Fibroblast of skin of right quadriceps (primary cell): ENCODE measurements at places on chromosomes 4 and X.
A peak's percentile ranks its signal among the peaks of the same experiment; 100 is the strongest.

- no peak for DNase-seq
Observed at GRCh38 chrX:39969819-39970504, 127.8 kb downstream of the BCOR start.

GRCh38 chrX:143571521-143571920 is 54.2 kb upstream of the SPANXN3 start:
- DNase-seq, result no peak

- peak; percentile 31 for DNase-seq
Observed at GRCh38 chr4:8706216-8707044, 113.9 kb downstream of the CPZ start.

GRCh38 chrX:40871385-40872082 is 136.2 kb upstream of the MED14 start:
- peak; percentile 41 for DNase-seq

DNA sequence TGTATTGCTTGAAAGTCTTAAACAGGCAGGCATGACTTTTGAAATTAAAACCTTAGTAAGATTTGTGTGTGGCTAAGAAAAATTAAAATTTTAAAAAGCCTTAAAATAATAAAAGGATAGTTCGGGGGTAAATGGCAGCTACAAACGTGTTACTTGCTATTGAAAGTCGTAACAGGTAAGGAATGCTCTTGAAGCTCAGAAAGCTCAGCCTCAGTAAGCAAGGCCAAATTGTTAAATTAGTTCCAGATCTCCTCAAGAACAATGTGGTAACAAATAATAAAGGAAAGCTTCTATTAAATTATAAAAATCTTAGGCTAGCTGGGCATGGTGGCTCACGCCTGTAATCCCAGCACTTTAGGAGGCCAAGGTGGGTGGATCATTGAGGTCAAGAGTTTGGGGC is 25.5 kb downstream of the PRMT9 start:
- DNase-seq, result no peak

DNA sequence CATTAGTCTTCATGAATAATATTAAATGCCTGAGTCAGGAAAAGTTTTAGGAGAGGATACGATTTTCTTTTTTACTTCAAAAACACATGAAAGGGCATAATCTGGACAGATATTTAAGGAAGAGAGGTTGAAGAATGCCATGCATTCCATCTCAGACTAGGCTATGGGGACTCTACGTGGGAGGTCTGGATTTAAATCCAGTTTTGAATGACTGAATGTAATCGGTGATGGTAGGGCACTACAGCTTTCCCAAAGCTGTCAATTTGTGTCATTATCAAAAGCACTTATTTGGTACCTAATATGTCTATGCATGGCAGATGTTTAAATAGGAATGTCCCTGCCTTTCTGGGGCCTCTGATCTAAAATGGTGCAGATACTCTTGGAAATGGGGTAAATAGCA is 59.3 kb upstream of the RPL34 start:
- peak; percentile 37 for DNase-seq

DNA sequence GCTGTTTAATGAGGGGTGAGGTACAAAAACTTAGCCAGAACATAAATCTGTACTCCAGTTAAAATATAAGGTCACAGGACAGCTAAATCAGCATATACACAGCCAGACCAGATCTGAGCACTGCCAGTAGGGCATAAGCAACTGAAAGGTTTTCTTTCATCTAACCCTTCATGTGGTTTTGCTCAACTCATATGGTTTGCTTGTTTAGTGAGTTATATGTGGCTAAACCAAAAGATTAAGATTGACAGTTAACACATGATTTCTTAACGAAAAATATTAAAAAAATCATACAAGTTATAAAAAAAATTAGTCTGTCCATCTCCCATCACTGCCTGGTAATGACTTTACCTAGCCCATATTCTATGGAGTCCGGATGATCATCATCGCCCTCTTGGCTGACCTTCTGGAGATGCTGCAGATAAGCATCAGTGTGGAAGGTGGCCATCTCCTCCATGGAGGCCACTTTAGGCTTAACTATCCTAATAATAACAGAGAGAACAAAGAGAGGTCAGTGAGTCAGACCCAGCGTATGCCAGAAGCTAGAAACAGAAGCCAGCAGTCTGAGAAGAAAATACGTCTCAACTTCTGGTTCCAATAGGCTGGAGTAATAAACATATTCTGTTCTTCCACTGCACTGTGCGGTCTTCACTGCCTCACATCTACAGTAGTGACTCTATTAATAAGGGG is 4.1 kb downstream of the HDAC8 start:
- DNase-seq, result no peak

- no peak for DNase-seq
Observed at GRCh38 chrX:1477801-1478458, 25.2 kb upstream of the ASMTL start.

DNA sequence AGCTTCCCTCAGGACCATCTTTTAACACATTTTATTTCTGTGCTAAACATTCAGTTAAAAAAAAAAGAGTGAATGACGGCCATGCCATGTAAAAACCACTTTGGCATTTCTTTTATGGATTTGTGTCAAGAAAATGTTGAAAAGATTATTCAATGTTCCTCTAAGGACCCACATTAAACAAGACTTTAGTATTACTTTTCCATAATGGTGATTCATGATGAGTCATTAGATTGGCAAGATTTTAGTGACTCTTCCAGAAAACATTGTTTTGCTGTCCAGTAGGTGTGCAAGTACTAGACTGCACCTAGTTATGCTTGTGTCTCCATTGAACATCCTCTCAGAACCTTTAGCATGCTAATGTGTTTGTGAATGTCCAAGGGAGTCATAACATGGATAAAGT is 748.6 kb downstream of the STPG2 start:
- peak; percentile 0 for DNase-seq

DNA sequence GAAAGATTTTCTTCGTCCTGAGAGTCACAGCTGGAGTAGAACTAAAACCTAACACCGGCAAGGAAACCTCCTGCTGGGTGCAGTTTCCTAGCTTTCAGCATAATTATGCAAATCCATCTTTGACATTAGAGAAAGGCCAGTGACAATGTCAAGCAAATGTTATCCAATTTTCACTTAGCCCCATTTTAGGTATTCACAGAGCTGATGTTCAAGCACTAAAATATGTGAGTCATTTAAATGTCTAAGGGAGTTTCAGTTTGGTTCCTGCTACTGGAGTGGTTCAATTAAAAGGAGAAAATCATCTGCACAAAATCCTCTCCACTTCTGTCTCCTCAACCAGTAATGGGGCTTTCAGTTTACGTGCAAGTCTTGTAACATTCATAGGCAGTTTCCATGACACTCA is 37.1 kb upstream of the AMOT start:
- no peak for DNase-seq
